ENCODE measurements at places on chromosomes 3 and 15.

DNA sequence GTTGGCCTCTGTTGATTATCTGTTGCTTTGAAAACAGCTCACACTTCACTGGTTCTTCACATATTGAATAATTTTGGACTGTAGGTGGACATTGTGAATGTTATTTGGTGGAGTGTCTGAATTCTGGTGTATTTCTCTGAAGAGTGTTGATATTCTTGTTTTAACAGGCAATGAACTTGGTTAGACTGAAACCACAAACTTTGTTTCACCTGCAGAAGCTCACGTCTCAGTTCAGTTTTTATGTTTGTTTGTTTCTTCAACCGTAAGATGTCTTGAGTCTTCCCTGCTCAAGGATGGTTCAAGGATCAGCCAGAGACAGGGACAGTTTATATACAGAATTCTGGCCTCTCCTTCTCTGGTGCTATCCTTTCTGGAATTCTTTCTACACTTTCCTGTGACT lies 43.6 kb downstream of the C3orf20 start:
- DNase-seq, result no peak

DNA sequence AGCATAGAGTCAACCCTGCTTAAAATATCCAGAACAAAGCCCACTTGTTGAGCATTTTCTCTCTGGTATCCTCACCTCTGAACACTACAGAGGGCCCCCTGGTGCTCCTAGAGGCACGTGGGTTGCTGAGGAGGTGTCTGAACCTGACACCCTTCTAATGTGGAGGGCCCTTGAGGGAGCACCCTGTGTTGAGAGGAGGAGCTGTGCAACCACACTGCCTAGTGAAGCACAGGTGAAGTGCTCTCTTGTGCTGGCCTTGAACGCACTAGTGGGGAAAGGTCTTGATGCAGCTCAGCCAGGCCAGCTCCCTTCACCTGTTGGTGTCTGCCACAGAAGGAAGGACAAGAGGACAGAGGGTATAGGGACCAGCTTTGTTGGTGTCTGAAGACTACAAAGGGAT lies 51.9 kb downstream of the CCK start:
- DNase-seq, result no peak

DNA sequence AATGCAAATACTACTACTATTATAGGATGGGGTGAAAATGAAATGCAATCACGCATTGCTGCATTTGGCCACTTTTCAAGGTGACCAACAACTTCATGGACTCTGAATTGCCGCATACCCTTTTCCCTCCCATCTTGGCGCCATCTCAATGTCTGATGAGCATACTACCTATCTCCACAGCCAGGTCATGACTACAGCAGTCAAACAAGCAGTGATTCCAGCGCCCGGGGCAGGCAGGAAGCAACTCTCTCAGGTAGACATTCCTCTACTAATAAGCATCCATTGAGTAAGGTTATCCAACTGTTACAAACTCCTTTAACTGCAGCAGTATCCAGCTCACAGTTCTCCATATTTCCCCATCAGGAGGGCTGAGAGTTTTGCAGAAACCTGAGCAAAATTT lies 155.4 kb downstream of the ADAMTS17 start:
- no peak for DNase-seq

DNA sequence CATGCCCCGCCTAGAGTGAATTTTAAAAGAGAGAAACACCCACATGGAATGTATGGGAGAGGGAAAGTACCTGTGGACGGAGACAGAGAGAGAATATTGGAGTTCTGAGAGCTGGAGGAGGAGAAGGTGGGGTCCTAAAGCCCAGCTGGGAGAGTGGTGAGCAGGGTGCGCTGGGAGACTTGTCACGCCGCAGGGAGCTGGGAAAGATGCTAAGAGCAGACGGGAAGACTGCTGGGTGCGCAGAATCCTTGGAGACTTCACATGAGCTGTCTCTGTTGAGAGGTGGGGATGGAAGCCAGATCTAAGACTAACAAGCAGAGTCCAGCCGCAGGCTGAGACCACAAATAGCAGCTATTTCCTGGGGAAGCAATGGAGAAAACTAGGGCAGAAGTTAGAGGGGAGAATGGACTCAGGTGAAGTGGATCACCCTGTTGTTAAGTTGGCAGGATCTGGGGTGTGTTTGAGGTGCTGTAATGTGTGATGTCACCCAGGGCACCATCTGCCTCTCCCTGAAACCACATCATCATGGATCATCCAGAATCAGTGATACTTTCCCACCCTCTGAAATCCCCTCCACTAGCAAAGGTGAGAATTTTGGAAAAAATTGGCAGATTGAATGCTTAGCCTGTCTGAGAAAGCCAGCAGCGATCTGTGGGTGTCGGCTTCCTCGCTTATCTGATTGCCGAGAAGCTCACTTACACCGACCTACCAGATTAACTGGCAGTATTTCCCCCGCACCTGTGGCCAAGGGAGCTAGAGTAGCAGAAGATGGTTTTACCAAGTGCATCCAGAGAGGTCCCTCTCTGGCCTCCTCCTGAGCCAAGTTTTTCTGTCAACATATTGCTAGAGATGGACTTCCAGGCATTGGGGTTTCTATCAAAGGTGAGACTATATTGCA lies 174.8 kb upstream of the BHLHE40 start:
- DNase-seq, result no peak

GRCh38 chr3:119627461-119627860 lies 29.8 kb downstream of the PLA1A start:
- DNase-seq, result no peak

DNA sequence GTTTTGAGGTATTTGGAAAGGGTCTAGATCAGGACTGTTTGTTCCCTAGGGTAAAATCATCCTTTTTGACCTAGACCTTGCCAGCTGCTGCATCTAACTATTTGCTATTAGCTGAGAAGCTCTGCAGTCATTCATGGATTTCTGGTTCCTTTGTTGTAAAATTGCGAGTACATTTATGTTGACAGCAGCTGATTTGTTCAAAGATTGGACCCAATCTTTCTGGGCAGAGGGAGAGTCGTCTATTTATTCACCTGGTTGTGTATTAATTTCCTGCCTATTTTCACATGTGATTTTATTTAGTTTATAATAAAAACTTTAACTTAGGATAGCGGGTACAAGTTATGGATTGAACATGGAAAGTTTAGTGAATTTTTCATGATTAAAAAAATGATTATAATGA lies 236.3 kb downstream of the CNTN4 start:
- DNase-seq, result no peak

GRCh38 chr3:69567023-69567709 lies 172.1 kb upstream of the MITF start:
- no peak for DNase-seq

DNA sequence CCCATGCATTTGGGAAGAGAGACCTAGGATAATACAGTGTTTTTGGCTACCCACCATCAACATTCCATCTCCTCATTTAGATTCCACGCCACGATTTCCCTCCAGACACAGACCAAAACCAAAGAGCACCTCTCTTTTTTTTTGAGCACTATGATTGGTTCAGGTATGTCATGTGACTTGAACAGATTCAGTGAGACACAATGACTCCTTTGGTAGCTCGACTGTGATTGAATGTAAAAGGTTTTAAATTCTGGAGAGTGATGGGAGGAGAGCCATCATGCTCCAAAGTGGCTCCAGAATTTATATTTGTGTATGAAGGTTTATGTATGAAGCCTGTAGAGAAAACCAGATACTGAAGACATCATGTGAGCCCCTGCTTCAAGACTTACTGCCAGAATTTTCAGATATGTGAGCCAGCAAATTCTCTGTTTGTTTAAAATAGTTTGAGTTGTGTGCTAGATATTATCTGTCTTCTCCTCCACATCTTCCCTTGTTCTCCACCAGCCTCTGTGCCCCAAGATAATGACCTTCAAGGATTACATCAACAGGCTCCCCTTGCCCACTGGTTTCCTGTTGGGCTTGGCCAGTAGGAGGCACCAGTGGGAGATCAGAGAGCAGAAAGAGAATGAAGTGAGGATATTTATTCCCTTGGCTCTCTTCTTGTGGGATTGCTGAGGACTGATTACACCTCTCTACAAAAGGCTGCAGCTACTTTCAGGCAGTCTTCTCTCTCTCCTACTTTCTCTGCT lies 12.5 kb downstream of the MYD88 start:
- DNase-seq, result no peak
